ENCODE measurements at places on chromosomes 3 and 15.
A peak's percentile ranks its signal among the peaks of the same experiment; 100 is the strongest.

DNA sequence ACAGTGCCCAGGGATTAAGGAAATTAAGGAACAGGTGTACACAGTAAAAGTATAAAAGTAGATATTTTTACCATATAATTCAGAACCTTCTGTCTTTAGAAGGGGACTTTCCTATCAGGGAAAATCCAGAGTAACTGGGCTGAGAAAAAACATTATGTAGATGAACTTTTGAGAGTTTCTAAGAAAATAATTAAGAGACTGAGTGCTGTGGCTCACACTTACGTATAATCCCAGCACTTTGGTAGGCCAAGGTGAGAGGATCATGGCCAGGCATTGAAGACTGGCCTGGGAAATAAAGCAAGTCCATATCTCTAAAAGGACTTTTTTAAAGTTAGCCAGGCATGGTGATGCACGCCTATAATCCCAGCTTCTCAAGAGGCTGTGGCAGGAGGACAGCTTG, 1021.8 kb downstream of the FHIT start:
- no peak for DNase-seq
- H3K27ac ChIP-seq, result no peak overlapping the region
- no peak overlapping the region for H3K4me3 ChIP-seq
- no peaks in the 10 kb centered on the region for H3K36me3 ChIP-seq
- no peaks in the 10 kb centered on the region for H3K27me3 ChIP-seq

- H3K4me3 ChIP-seq, result no peak overlapping the region
- no peak for DNase-seq
- H3K27me3 ChIP-seq, result no peaks in the 10 kb centered on the region
- H3K36me3 ChIP-seq, result no peaks in the 10 kb centered on the region
These were observed 53.4 kb downstream of the GSK3B start for GRCh38 chr3:120040813-120041377.

DNA sequence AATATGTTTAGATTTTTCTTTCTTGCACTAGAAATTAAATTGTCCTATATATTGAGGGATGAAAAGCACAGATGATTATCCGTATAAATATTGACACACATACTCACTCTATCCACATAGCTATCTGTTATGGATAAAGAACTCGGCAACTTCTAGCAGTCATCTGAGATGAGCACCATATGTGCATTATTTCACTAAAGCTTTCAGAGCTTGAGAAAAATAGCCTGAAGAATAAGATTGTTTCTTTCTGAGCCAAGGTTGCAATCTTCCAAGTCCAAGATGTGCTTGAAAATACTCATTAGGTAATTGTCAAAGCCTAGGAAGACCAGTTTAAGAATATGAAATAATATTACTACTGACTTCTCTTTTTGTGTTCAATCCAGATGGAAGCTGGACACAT, 40.5 kb downstream of the COL8A1 start:
- H3K4me3 ChIP-seq, result no peak overlapping the region
- no peaks in the 10 kb centered on the region for H3K4me1 ChIP-seq
- no peak for DNase-seq
- no peaks in the 10 kb centered on the region for H3K27me3 ChIP-seq
- H3K36me3 ChIP-seq, result no peaks in the 10 kb centered on the region
- H3K27ac ChIP-seq, result no peak overlapping the region

DNA sequence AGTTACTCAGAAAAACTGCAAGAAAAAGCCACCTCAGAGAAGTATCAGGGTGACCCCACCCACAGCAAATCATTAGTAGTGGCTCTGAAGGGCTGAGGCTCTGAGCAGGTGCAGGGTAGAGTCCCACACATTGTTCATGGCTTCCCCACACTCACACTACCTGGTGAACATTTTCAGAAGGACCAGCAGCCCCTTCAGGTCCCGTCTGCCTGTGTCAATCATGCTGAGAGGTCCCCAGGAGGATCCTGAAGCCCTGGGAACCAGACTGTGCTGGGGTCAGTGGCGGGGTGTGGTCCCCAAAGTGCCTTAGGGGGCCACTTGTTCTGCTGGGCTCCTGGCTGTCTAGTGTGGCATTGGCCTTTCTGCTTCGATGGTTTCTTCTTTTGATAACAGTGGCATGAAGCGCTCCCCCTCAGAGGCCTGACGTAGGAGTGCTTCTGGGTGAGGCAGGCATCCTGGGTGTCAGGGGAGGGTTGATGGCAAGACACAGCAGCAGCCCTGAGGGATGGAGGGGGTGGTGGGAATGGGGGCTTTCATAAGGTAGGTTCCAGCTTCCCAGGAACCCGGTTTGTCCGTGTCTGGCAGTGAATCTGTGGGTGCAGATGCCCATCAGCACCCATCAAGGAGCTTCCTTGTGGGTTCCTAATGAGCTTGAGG, 19.0 kb upstream of the FANCD2 start:
- no peak overlapping the region for H3K27ac ChIP-seq
- no peaks in the 10 kb centered on the region for H3K27me3 ChIP-seq
- no peak for DNase-seq
- H3K36me3 ChIP-seq, result no peaks in the 10 kb centered on the region
- peaks cover 18% of the 10 kb centered on the region for H3K4me1 ChIP-seq

DNA sequence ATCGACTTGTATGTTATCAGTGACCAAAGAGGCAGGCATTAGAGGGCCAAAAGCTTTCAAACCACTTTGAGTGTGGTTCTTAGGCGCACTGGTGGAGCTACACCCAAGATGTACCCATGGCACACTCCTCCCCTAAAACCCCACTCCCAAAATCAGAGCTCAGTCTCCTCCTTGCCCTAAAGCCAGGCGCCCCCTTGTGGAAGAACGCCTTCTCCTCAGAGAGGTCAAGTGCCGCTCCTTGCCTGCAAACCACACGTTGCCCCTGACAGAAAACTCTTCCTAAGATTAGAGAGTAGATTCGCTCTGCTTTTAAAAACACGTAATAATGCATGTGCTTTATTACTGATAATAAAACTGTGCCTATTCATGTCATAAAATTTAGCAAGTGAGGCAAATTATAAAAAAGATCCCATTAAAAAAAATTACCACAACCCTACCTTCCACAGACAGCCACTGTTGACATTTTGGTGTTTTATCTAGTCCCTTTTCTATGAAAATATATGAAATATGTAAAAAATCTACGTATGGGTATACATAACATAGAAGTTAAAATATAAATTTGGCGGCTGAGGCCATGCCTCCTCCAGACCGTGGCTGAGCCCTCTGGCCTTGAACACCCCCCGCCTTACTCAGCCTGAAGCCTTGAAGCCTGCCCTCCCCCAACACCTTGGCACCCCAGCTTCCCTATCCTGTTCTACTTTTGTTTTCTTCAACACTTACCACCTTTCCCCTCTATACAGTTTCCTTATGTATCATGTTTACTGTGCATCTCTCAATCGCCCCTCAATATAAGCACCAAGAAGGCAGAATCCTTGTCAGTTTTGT, 33.5 kb downstream of the BCL2L10 start:
- no peaks in the 10 kb centered on the region for H3K27me3 ChIP-seq
- DNase-seq, result peak; percentile 69
- no peak overlapping the region for H3K4me3 ChIP-seq
- no peaks in the 10 kb centered on the region for H3K36me3 ChIP-seq
- peaks cover 11% of the 10 kb centered on the region for H3K4me1 ChIP-seq
- H3K27ac ChIP-seq, result no peak overlapping the region

GRCh38 chr3:39387411-39387975, 4.3 kb downstream of the SLC25A38 start:
- H3K4me1 ChIP-seq, result peaks cover 56% of the 10 kb centered on the region
- H3K4me3 ChIP-seq, result no peak overlapping the region
- DNase-seq, result no peak

GRCh38 chr3:140165781-140166180, 230.8 kb downstream of the CLSTN2 start:
- H3K27me3 ChIP-seq, result no peaks in the 10 kb centered on the region
- no peaks in the 10 kb centered on the region for H3K36me3 ChIP-seq
- DNase-seq, result no peak
- H3K4me1 ChIP-seq, result no peaks in the 10 kb centered on the region

All from CD8-positive, alpha-beta memory T cell (primary cell).